Stimulated activated CD4-positive, alpha-beta T cell treated with anti-CD3 and anti-CD28 coated beads, Interleukin-4, amount 100 ng/mL, for 1 hour (primary cell): ENCODE measurements at places on chromosomes 4 and X.
A peak's percentile ranks its signal among the peaks of the same experiment; 100 is the strongest.

GRCh38 chrX:154775419-154776349 is 13.0 kb downstream of the DKC1 start:
- peak; percentile 29 for DNase-seq

DNA sequence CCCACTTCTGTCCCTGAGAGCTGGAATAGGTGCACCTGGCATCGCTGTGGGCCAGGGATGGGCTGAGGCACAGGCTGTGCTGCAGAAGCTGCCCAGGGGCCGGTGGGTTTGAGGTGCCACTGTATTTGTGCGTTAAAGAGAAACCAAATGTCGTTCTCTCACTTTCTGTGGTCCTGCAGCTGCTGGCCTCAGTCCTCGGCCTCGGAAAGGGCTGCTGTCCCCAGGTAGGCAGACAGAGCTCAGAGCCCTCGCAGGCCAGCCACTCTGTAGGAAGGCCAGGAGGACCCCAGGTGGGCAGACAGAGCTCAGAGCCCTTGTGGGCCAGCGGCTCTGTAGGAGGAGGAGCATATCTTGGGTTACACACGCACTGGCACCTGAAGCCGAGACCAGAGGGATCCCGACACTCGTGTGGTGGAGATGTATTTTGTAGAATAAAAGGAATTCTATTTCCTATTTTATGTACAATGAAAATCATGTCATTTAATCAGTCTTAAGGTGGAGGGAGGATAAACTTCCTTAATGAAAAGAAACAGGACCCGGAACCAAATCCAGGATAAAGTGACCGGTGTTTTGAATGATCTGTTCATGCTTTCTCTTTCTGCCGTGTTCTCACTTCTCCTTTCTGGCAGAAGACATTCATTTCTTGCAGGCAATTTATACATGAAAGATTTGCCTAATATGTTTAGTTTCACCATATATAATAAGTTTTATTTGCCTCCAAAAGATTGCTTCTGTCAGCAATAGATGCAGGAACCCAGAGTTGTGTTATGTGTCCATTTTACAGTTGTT is 54.4 kb upstream of the HGFAC start:
- no peak for DNase-seq

DNA sequence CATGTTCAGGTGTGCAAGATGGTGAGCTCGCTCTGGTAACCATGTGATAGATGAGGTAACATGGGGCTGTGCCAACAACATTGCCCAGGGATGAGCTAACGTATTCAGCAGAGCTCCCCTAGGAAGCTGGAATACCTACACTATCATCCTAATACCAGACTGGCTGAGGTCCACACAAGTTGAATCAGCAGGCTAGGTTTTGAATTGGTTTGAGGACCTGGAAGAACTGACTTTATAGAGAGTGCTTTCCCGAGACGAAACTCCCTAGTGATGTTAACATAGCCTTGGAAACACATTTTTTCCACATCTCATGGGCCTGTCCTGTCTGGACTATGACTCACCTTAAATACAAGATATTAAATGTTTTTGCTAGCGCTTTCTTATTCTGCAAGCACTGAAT is 56.7 kb downstream of the IGFBP7 start:
- no peak for DNase-seq

DNA sequence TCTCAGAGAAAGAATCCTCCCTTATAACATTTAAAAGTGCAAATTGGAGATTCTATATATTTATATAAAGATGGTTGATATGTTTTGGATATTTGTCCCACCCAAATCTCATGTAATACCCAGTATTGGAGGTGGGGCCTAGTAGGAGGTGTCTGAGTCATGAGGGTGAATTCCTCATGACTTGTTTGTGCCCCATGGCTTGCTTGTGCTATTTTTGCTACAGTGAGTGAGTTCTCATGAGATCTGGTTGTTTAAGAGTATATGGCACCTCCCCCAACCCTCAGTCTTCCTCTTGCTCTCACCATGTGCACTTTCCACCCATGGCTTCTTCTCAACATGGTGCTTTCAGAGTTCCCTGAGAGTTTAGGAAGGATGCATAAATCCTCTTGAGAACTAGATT is 9.5 kb upstream of the ANKRD50 start:
- no peak for DNase-seq

DNA sequence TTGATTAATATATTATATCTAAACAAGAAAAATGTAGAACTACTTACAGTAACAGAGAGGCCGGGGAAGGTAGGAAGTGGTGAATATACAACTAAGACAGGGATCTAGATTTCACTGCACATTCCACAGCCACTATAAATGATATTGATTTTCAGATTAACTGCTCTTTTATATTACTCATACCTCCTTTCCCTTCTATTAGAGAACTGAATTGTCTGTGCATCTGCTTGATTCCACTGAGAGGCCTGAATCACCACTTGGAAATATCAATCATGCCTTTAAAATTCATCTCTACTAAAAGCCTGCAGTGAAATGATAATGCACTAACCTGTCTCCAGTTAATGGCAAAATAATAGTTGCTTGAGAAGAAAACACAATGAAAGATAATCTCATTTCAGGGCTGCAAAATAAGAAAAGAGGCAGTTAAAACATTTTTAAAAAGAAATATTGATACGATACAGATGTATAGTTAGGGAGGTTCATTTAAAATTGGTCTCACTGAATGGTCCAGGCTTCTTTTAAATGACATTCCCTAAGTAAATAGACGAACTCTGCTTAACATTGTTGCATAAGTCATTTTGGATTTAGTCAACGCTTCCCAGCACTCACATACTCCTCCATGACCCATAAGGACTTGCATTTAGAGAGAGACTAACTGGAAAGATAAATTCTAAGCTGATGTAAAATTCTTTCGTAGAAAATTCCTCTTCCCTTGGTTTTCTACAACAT is 3.8 kb downstream of the ANTXR2 start:
- no peak for DNase-seq

- peak; percentile 12 for DNase-seq
These were observed 2.8 kb upstream of the CLCN5 start for GRCh38 chrX:49919617-49920016.
